ENCODE measurements at places on chromosomes 1 and 21. TPM values are rescaled to one million over a fixed set of nuclear protein-coding genes. Genes with fewer than 3 reads are reported as not detected.

Gene NES
- 117 TPM for total RNA-seq

Gene PTGER3
- total RNA-seq, result 1.5 TPM

Gene CACNA1S
- total RNA-seq, result not detected

GRCh38 chr1:44067266-44068250, 36.3 kb upstream of the SLC6A9 start:
- H3K4me3 ChIP-seq, result no peak overlapping the region
- H3K27ac ChIP-seq, result no peak overlapping the region
- DNase-seq, result no peak
- H3K4me1 ChIP-seq, result peaks cover 18% of the 10 kb centered on the region

DNA sequence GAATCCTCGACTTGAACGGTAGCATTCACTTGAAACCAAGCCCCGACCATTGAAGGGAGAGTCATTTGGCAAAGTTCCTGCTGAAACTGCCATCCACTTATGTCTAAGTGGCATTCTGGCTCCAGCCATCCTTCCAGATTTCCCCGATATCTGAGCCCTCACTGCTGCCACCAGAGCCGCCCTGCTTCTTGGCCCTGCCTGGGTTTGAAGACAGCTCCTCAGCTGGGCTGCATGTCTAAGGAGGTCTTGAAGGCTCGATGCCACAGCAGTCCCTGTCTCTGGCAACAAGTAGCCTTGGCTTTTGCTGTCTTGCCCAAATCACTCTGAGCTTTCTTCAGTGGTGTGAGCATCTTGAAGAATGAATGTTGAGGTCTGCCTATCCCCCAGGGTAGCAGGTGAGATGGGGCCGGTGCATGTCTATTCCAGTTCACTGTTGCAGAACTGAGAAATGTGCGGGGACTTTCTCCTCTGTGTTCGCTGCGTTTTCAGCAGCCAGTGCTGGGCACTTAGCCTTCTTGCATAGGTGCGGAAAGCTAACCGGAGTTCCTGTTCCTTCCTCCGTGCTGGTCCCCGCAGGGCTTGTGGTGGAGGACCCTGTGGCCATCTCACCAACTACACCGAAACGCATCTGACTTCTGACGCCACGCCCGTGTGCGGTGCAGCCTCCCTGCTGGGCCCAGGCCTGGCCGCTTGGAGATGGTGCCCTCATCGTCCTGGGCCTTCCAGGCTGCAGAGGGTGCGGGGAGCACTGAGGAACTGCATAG, 29.2 kb downstream of the MAN1C1 start:
- no peak for DNase-seq
- no peak overlapping the region for H3K4me3 ChIP-seq

DNA sequence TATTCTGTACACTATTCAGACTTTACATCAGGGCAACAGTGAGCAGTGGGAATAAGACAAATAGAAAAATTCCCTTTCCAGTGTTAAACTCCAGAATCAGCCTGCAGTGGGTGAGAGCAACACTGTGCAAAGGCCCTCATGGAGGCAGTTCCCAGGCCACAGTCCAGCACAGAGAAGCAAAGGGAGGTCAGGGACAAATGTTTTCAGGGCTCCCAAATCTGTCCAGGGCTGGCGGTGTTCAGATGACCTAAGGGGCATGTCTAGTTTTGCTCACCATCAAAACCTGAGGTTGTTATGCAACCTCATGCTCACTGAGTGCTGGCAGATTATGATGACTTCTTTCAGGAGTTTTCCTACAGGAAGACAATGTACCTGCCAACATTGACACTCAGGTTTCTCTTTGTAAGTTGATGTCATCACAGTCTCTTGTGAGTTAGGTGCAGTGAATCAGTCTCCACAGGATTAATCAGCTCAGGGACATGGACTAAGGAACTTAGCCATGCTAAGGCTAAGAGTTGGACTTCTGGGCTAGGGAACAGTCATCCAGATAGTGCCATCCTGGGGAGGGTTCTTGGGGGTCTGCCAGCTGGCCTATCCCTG, 3.6 kb upstream of the LCE5A start:
- H3K27me3 ChIP-seq, result peaks cover 13% of the 10 kb centered on the region
- no peaks in the 10 kb centered on the region for H3K36me3 ChIP-seq
- no peak overlapping the region for H3K27ac ChIP-seq
- H3K4me1 ChIP-seq, result peaks cover 12% of the 10 kb centered on the region
- no peak for DNase-seq

GRCh38 chr1:32828341-32828740, 10.9 kb downstream of the S100PBP start:
- no peak overlapping the region for H3K27ac ChIP-seq
- no peak overlapping the region for H3K4me3 ChIP-seq
- H3K36me3 ChIP-seq, result peaks cover 24% of the 10 kb centered on the region
- no peaks in the 10 kb centered on the region for H3K4me1 ChIP-seq

- H3K4me3 ChIP-seq, result no peak overlapping the region
- peaks cover 26% of the 10 kb centered on the region for H3K27me3 ChIP-seq
- H3K4me1 ChIP-seq, result peaks cover 22% of the 10 kb centered on the region
- H3K27ac ChIP-seq, result no peak overlapping the region
- no peaks in the 10 kb centered on the region for H3K36me3 ChIP-seq
Observed at GRCh38 chr1:119815361-119815760, 4.1 kb upstream of the REG4 start.

GRCh38 chr21:39444421-39445180, 977 bp downstream of the LCA5L start:
- peak; percentile 53 for DNase-seq
- no peaks in the 10 kb centered on the region for H3K36me3 ChIP-seq
- peaks cover 16% of the 10 kb centered on the region for H3K4me1 ChIP-seq
- H3K27ac ChIP-seq, result peak overlapping the region; percentile 94
- H3K27me3 ChIP-seq, result 0 out of 2 replicates have a peak, but pooled peaks cover under 1% of the 10 kb centered on the region

- peaks cover 8% of the 10 kb centered on the region for H3K36me3 ChIP-seq
- H3K4me1 ChIP-seq, result no peaks in the 10 kb centered on the region
- H3K27me3 ChIP-seq, result peaks cover 5% of the 10 kb centered on the region
- no peak for DNase-seq
Observed at GRCh38 chr1:65979136-65980044, 186.7 kb downstream of the PDE4B start.
